ENCODE measurements at places on chromosomes 16 and 17. TPM values are rescaled to one million over a fixed set of nuclear protein-coding genes. Genes with fewer than 3 reads are reported as not detected.

GRCh38 chr16:50326835-50327465 lies 41.8 kb downstream of the BRD7 start:
- DNase-seq, result no peak

- DNase-seq, result peak; percentile 98
Measured at GRCh38 chr16:4944333-4945281, 7.7 kb upstream of the PPL start.

- DNase-seq, result no peak
Measured at GRCh38 chr17:46732754-46733398, 85.6 kb downstream of the WNT3 start.

GRCh38 chr16:1877804-1878203 lies 5.8 kb upstream of the MEIOB start:
- DNase-seq, result no peak

GRCh38 chr16:11762431-11762830 lies 19.8 kb upstream of the TXNDC11 start:
- no peak for DNase-seq

DNA sequence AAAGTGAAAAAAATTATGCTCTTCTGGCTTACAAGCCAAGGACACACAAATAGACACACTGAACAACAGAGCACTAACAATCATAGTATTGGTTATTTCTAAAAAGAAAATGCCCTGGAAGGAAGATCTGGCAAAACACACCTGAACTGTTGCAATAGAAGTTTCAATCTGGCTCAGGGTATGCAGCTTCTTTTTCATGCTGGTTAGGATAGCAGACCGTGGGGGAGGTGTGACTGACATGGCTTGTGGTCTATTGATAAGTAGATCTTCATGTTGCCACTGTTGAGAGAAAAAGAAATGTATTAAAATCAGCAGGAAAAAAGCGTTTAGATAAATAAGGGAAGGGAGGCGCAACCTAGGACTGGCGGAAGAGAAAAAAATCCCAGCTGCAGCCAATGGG lies 26.5 kb upstream of the ARL6IP1 start:
- DNase-seq, result no peak

GRCh38 chr16:88983771-88984687 lies 7.0 kb upstream of the CBFA2T3 start:
- no peak for DNase-seq

- no peak for DNase-seq
Measured at GRCh38 chr16:51002881-51003490, 148.1 kb downstream of the SALL1 start.

- no peak for DNase-seq
Measured at GRCh38 chr16:30399435-30400186, 4.4 kb downstream of the ZNF48 start.

DNA sequence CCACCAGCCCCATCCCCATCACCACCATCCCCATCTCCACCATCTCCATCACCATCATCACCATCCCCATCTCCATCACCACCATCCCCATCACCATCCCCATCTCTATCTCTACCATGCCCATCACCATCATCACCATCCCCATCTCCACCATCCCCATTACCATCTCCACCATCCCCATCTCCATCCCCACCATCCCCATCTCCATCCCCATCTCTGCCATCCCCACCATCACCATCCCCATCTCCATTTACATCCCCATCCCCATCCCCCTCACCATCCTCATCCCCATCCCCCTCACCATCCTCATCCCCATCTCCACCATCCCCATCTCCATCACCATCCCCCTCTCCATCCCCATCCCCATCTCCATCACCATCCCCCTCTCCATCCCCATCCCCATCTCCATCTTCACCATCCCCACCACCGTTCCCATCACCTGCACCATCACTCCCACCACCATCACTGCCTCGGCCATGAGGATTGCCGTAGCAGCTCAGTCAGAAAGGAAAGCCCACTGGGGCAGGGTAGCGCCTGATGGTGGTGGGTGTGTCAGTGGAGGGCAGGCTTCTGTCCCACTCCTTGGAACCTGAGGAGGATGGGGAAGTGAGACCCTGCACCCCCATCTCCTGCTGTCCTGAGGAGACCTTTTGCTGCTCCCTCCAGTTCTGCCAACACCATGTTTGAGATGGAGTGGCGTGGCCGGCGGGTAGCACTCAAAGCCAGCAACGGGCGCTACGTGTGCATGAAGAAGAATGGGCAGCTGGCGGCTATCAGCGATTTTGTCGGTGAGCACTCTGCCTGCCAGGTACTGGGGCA lies 7.5 kb downstream of the FSCN2 start:
- no peak for DNase-seq

DNA sequence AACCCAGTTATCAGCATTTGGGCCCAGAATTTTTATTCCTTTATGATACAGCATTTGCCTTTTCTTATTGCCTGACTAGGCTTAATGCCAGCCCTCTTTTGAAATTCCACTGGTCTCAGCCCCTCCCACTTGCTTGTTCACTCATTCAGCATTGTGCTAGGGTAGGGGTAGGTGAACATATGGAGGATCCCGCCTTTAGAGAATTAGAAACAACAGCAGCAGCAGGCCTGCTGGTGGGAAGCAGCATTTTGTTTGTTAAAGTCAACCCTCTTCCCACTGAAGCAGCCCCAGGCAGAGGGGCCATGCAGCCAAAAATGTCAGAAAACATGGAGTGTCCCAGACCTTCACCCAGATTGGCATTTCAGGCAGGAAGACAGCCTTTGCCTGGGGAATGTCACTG lies 1355.2 kb downstream of the CDH8 start:
- no peak for DNase-seq

DNA sequence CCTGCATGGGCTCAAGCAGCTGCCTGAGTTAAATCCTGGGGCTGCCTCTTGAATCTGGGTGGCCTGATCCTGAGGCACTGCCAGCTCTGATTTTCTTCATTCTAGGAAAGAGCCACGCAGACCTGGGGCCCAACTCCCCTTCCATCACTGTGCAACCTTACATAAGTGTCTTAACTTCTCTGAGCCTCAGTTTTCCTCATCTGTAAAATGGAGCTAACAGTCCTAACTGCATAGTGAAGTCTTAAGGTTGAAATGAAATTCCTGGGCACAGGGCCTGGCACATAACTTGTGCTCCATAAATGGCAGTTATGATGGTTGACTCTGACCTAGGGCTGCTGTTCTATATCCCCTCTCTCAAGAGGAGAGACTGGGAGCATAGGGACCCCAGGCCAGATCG lies 236.6 kb downstream of the GSG1L start:
- DNase-seq, result no peak

- no peak for DNase-seq
Measured at GRCh38 chr16:52727849-52728248, 180.9 kb upstream of the TOX3 start.

DNA sequence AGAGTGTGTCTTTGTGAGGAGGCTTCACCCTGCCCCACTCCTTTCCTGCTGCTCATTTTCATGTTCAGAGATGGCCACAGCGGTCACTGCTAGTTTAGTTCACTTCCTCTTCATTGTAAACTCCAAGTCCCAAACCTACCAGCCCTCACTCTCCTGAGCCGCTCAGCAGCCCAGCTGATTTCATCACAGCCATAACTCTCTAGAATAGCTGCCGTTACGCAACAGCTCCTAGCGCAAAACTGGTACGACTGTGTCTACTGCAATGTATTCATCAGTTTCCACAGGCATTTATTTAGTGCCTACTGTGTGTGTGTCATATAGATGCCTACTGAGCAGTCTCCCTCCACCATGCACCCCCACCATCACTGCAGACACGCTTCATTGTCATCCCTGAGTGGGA lies 233.5 kb upstream of the RPL38 start:
- no peak for DNase-seq

DNA sequence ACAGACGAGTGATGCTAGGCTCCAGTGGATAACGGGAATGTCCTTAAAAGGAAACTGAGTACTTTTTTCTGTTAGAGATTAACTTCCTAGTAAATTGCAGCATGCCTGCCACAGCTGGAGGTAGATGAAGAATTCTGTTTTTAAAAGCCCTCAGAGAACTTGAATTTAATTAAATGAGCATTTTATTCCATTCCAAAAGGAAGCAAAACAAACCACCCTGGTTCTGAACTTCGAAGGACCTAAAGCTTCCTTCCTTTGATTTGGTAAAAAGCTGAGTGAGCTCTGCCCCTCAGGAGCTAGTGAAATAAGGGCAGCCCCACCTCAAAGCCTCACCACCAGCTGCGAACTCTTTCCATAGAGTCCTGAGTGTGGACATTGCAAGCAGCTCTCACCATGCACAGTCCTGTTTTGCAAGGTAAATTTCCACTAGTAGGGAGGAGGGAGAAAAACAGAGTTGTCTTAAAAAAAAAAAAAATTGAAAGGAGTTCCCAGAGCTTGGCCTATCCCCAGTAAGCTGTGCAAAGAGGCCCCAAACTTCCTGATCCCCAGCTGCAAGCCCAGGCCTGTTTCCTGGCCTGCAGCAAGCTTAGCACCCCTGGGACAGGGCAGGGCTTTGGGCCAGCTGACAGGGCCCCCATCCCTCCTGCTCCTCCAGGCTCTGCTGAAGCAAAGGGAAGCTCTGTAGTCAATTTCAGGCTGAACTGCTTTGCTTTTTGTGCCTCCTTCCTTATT lies 11.2 kb downstream of the CHD9NB start:
- DNase-seq, result peak; percentile 80

DLX4 gene
- not detected for polyA plus RNA-seq

TP53TG3C gene
- polyA plus RNA-seq, result 0.23 TPM

SPATA22 gene
- 0.30 TPM for polyA plus RNA-seq

ABCC12 gene
- 0.12 TPM for polyA plus RNA-seq

UMOD gene
- polyA plus RNA-seq, result not detected

CDH1 gene
- polyA plus RNA-seq, result 10.5 TPM

KRT39 gene
- not detected for polyA plus RNA-seq

All from ovary (tissue), 10 donors.